Cardiac septum (tissue), 1 donor: ENCODE measurements at places on chromosomes 3 and 15. TPM values are rescaled to one million over a fixed set of nuclear protein-coding genes. Genes with fewer than 3 reads are reported as not detected.

The IGSF11 gene
- 1.8 TPM for total RNA-seq

The ADAMTSL3 gene
- total RNA-seq = 9.8 TPM

The TJP1 gene
- 138 TPM for total RNA-seq

GRCh38 chr3:104438706-104439105 lies 928.0 kb upstream of the ALCAM start:
- DNase-seq = no peak

GRCh38 chr3:131630807-131631206 lies 128.0 kb upstream of the MRPL3 start:
- no peak for DNase-seq

GRCh38 chr3:55332176-55332575 lies 154.9 kb downstream of the WNT5A start:
- no peak for DNase-seq

DNA sequence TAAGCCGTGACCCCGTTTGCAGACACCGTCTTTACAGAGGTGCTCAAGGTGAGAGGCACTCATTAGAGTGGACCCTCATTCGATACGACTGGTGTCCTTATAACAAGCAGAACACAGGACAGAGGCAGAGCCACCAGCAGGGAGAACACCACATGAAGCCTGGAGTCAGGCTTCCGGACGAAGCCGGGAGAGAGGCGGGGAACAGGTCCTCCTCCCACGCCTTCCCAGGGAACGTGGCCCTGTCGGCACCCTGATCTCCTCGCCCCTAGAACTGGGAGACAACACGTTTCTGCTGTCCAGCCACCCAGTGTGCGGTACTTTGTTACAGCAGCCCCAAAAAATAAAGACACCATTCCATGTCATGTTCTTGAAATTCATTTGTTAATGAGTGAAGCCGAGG lies 33.6 kb downstream of the ZDHHC19 start:
- DNase-seq = no peak

GRCh38 chr3:17709236-17709810 lies 33.1 kb downstream of the TBC1D5 start:
- no peak for DNase-seq
